ENCODE measurements at places on chromosomes 11 and 22.

GRCh38 chr11:93623179-93623578 lies 38.3 kb upstream of the CEP295 start:
- no peak for DNase-seq

DNA sequence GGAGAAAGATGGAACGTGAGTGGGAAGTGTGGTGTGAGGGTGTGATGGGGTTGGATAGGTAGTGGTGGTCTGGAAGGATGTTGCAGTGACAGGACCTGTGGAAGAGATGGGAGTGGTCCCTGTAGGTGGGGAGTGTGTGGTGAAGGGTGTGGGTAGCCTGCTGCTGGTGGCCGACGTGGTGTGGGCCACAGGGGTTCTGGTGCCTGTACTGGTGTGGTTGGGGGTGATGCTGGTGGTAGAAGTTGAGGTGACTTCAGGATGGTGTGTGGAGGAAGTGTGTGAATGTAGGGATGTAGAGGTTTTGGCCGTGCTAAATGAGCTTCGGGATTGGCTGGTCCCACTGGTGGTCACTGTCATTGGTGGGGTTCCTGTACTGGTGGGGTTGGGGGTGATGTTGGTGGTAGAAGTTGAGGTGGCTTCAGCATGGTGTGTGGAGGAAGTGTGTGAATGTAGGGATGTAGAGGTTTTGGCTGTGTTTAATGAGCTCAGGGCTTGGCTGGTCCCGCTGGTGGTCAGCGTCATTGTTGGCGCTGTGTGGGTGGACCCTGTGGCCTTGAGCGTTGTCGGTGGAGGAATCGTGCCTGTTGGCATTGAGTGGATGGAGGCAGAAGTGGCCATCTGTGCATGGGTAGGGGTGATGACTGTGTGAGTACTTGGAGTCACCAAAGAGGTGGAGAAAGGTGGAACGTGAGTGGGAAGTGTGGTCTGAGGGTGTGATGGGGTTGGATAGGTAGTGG lies 19.1 kb downstream of the MUC6 start:
- DNase-seq: no peak

DNA sequence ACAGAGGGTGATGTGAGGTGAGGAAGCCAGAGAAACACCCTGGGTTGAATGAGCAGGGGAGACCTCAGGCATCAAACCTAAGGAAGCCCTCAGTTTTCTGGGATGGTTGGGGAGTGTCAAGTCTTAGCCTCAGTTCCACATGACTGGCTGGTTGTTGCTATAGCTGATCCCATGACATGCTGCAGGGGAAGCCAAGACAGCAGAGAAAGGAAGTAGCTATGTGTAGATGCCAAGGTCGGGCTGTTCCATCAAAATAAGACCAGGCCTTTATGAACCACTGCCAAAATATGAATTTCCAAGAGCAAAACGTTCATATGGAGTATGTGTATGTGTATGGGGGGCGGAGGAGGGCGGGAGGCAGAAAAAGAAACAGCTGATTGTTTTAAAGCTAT lies 11.6 kb downstream of the CD59 start:
- no peak for DNase-seq

GRCh38 chr11:14645985-14646900 lies 2.6 kb downstream of the PDE3B start:
- no peak for DNase-seq
